ENCODE measurements at places on chromosomes 3 and 15.

- DNase-seq, result no peak
Measured at GRCh38 chr15:56454836-56455235, 10.1 kb downstream of the MNS1 start.

GRCh38 chr3:187062526-187063177, 76.6 kb downstream of the RPL39L start:
- DNase-seq, result no peak

- DNase-seq, result no peak
Measured at GRCh38 chr15:57675481-57676181, 30.9 kb upstream of the POLR2M start.

GRCh38 chr3:48952510-48953118, 34.0 kb downstream of the ARIH2 start:
- no peak for DNase-seq

- DNase-seq, result no peak
Measured at GRCh38 chr3:196216681-196217211, 412 bp downstream of the SLC51A start.

- no peak for DNase-seq
Measured at GRCh38 chr3:183629546-183630301, 5.7 kb upstream of the KLHL24 start.

- DNase-seq, result no peak
Measured at GRCh38 chr3:66418475-66418931, 82.3 kb downstream of the LRIG1 start.

GRCh38 chr15:25932696-25933095, 69.6 kb upstream of the ATP10A start:
- DNase-seq, result no peak

All from stimulated activated CD8-positive, alpha-beta memory T cell treated with anti-CD3 and anti-CD28 coated beads, Interleukin-15, amount 100 ng/mL, for 48 hours (primary cell).